ENCODE measurements at places on chromosomes 7 and 10.

- DNase-seq = no peak
Measured at GRCh38 chr10:12448340-12448728, 99.0 kb downstream of the CAMK1D start.

- DNase-seq = no peak
Measured at GRCh38 chr10:87979847-87980246, 116.4 kb downstream of the PTEN start.

GRCh38 chr7:134758981-134759380 lies 20.5 kb upstream of the CALD1 start:
- DNase-seq = no peak

DNA sequence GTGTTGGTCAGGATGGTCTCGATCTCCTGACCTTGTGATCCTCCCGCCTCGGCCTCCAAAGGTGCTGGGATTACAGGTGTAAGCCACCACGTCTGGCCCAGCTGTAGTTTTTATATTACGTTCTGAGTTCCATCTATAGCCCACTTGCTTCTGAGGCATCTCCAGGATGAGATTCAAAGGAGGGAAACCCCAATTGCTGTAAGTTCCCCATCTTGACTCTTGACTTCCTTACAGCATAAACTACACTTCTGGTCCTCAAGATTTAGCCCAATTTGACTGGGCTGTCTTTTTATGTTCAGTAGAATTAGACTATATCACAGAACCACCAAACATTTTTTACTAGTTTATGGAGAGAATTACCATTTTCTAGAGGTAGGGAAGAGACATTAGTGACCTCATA lies 44.3 kb downstream of the CCM2 start:
- no peak for DNase-seq

GRCh38 chr10:91743465-91743864 lies 54.8 kb upstream of the TNKS2 start:
- DNase-seq = no peak

- no peak for DNase-seq
Measured at GRCh38 chr7:31263338-31263737, 77.2 kb downstream of the NEUROD6 start.

- DNase-seq = no peak
Measured at GRCh38 chr10:111996103-111996502, 187.5 kb downstream of the GPAM start.

DNA sequence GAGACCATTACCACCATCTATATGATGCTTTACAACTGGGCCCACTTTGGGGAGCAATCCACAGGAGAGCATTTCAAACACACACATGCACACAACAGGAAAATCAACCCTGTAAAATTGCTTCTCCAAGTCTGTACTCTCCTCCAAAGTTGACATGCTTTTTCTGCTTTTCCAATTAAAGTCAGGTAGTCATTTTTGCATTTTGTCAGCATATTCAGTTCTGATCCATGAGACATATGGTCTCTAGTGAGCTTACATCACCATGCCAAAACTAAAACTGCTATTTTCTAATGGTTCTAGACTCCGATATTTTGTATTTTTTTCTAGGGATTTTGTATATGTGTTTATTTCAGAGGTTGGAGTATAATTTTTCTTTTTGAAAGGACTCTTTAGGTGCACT lies 373.5 kb upstream of the LRRTM3 start:
- no peak for DNase-seq

DNA sequence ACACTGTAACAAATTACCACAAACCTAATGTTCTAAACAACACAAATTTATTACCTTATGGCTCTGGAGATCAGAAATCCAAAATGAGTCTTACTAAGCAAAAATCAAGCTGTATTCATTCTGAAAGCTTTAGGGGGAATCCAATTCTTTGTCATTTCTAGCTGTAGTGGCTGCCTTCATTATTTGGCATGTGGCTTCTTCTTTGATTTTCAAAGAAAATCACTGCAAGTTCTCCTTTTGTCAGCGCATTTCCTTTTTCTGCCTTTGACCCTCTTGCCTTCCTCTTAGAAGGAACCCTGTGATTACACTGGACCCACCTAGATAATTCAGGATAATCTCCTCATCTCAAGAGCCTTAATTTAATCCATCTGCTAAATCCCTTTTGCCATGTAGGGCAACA lies 36.9 kb downstream of the ZPBP start:
- DNase-seq = no peak

- DNase-seq = peak; percentile 64
Measured at GRCh38 chr10:69994262-69994661, 58.4 kb upstream of the MACROH2A2 start.

DNA sequence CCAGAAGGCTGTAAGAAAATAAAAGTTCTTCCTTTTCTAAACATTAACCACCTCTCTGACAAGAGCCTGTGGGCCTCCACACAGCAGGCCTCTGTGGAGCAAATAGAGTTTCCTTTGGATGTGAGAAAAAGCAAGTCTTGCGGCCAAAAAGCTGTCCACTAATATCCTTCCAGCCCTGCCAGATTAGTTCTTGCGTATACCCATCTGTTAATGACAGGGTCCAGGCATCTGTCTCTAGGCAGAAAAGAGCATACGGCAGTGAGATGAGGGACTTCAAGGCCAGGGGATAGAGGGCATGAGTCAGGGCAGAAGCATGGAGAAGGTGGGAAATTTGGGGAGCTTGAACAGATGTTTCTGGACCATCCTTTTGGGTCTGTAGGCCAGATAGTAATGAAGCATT lies 164.9 kb downstream of the NSUN6 start:
- no peak for DNase-seq

DNA sequence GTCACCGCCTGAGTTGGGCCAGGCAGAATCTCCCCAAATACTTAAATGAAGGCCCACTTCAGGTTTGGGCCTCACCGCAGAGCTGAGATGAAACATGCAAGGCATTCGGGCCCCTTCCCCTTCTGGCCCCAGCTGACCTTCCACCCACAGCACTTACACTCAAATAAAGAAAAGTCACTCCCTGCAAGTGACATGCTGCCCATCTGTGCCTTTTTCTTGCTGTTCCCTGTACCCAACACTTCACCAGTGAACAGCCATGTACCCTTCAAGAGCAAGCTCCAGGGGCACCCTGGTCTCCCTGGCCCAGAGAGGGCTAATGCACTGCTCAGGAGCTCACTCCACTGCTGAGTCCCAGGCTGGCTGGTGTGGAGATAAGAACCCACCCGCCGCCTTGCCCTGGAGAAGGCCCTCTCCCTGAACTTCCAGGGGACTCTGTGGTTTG lies 40.7 kb downstream of the ZCCHC24 start:
- no peak for DNase-seq

DNA sequence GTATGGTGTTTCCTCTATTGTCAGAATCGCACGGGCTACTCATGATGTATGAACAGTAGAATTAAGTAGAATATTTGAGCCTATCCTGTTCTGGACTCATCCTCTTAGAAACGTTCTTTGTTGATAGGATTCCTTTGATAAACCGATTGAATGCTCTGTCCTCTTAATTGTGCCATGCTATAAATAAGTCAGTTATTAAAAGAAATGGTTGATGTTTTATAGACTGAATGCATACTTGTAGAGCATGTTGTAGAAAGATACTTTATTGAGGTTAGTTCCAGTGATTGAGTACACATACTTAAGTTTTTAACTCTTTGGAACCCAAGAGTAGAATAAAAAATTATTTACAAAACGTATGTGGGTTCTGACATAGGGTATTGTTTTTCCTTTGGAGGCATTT lies 54.9 kb upstream of the HBP1 start:
- DNase-seq = no peak

- DNase-seq = no peak
Measured at GRCh38 chr7:159006610-159007130, 138.0 kb downstream of the VIPR2 start.

DNA sequence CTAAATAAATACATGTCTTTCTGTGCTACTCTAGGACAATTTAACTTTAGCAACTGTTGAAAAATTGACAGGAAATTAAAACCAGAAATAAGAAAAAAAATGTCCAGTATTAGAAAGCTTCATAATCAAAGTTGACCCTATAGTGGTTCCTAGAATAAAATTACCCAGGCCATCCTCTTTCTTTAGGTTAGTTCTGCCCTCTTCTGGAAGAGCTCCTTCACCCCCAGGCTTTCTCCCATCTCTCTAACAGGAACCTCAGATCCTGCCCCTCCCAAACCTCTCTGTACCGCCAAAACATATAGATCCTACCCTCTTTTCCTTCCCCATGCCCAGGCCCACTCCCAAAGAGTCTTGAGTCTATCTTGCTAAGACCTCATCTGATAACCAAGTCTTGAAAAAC lies 159.4 kb upstream of the CDK1 start:
- DNase-seq = no peak

DNA sequence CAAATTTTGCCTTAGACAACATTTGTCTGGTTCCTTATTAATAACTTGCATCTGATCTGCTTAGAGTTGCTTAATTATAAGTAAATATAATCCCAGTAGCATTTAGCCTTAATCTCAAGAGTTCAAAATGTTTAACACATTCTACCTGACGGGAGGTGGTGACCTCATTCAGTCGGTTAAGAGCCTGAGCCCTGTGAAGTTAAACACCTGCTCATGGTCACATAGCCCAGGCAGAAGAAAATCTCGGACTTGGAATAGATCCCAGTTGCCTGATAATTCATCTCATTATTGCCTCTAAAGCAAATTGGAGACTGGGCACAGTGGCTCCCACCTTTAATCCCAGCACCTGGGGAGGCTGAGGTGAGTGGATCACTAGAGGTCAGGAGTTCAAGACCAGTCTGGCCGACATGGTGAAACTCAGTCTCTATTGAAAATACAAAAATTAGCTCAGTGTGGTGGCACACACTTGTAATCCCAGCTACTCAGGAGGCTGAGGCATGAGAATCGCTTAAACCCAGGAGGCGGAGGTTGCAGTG lies 18.6 kb upstream of the ASCC1 start:
- DNase-seq = no peak

- DNase-seq = no peak
Measured at GRCh38 chr10:24229909-24230308, 21.0 kb downstream of the KIAA1217 start.

DNA sequence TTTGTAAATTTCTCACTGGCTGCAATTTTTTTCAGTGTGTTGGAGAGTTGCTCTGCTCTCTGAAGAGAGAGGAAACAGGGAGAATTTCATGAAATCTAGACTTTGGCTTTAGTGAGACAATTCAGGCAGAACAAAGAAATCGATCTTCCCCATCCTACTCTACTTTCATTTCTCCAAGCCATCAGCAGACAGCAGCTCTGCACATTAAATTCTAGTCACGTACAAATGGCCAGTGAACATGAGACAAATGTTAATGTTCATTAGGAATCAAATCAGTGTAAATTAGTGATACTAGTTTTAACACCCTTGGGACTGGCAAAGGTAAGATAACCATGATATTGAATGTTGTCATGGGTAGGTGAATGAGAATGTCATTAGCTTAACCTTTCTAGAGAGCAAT lies 140.8 kb downstream of the ANLN start:
- no peak for DNase-seq

DNA sequence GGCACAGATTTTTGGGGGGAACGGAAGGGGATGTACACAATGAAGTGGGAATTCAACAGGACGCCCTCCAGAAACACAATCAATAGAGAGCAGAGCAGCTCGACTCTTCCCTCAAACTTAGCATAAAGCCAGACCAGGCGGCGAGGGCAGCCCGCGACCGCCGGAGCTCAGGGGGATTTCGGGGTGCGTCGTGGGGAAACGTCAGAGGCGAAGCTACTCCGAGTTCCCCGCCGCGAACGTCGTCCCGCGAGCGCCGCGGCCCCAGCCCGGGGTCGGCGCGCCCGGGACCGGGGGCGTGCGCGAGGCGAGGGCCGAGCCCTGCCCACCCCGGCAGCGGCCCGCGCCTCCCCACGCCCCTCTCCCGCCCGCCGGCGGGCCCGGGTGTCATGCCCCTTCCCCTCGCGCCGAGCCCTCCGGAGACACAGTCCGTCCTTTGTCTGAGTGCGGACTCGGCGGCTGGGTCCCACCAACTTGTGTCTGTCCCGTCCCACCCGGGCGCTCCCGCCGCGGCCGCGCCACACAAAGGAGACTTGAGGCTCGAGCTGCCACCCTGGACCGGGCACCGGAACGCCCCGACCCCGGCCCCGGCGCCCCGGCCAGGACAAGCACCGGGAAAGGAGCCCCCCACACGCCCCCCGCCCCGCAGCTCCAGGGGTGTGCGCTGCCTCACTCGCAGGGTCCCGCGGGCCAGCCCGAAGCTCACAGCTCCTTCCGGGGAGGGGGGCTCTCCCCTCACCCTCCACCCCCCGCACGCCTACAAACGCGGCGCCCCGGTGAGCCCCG lies 634 bp downstream of the EZH2 start:
- DNase-seq = peak; percentile 17

DNA sequence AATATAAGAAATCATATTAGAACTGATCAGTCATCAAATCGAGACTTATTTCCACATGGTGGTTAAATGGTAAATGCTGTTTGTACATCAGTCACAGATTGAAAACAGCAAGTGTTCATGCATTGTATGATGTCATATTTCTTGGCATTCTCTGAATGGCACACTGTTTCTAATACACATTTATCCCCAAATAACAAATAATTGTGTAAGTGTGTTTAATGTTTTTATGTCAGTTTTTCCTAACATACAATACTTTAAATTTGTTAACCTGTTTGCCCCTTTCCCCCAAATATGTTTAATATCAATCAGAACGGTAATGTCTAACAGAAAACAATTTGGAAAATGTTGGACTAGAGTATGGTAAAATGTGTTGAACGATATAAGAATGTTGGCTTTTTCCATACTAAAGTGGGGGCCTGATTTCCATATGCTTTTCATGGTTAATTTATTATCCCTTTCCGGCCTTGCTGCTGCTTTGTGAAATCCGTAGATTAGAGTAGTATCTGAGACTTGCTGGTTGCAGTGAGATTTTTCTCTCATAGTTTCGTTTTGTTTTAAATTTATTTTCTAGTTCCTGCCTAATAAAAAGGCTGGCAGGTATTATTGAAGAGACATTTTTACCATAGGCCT lies 23.7 kb downstream of the RAB18 start:
- DNase-seq = no peak
